Stromal cell of bone marrow (primary cell): ENCODE measurements at places on chromosomes 3 and 15.

DNA sequence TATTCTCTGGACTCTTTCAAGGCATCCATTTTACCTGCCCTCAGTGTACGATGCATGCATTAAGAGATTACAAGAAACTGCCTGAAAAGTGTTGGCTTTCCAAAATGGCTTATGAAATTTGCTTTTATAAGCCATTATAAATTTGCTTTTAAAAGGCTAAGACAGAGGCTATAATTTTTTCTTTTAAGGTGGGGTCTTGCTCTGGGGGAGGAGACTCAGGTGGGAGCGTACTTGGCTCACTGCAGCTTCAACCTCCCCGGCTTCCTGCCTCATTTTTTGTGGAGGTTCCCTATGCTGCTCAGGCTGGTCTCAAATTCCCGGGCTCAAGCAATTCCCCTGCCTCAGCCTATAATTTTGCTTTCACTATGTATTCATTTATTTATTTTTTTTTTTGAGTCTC is 17.6 kb downstream of the TRA2B start:
- DNase-seq: no peak

GRCh38 chr3:88987776-88988175 is 119.6 kb upstream of the EPHA3 start:
- no peak for DNase-seq

DNA sequence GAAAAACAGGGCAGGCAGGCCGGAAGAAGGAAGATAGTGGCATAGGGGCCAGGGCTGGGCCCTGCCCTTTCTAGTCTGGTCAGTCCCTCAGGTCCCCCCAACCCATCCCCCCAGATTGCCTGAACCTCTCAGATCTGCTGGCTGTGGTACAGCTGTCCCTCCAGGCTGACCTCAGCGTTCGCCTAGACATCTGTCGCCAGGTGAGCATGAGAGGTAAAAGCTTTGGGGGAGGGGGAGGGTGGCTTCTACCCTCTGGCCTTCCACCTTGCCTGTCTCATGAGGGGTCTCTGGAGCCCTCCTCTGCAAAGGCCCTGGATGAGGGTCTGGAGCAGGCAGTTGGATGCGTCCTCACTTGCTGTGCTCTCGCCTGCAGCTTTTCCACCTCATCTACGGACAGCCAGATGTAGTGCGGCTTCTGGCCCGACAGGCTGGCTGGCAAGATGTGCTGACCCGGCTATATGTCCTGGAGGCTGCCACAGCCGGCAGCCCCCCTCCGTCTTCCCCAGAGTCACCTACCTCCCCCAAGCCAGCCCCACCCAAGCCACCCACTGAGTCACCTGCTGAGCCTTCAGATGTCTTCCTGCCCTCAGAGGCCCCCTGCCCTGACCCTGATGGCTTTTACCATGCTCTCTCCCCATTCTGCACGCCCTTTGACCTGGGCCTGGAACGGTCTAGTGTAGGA is 20.2 kb downstream of the NBEAL2 start:
- DNase-seq: no peak

GRCh38 chr15:77630956-77631744 is 1.6 kb downstream of the LINGO1 start:
- DNase-seq: no peak

GRCh38 chr3:76700323-76700722 is 339.6 kb upstream of the ROBO2 start:
- no peak for DNase-seq

GRCh38 chr15:39642011-39642640 is 61.2 kb downstream of the THBS1 start:
- DNase-seq: no peak

- no peak for DNase-seq
Observed at GRCh38 chr15:69417581-69417980, 3.4 kb downstream of the KIF23 start.

- no peak for DNase-seq
Observed at GRCh38 chr3:143002083-143002712, 828 bp downstream of the U2SURP start.

- no peak for DNase-seq
Observed at GRCh38 chr15:52105846-52106245, 6.7 kb downstream of the BCL2L10 start.

- DNase-seq: peak; percentile 72
Observed at GRCh38 chr15:98428253-98428989, 219.9 kb upstream of the IGF1R start.

GRCh38 chr3:149528340-149528650 is 53.8 kb downstream of the TM4SF4 start:
- DNase-seq: no peak
